ENCODE measurements at places on chromosomes 12 and 14.
A peak's percentile ranks its signal among the peaks of the same experiment; 100 is the strongest.

GRCh38 chr12:121996945-121997612 lies 24.6 kb upstream of the BCL7A start:
- DNase-seq, result peak; percentile 55

- peak; percentile 16 for DNase-seq
Observed at GRCh38 chr12:21940549-21941505, at the start of gene ABCC9. Gene ABCC9, minus strand, starts transcription at chr12:21941426. Its CDS starts 4,752 bp downstream, at chr12:21936674.

- DNase-seq, result no peak
Observed at GRCh38 chr14:104510794-104511611, 68.6 kb upstream of the C14orf180 start.

- no peak for DNase-seq
Observed at GRCh38 chr12:1161197-1161596, 170.2 kb downstream of the ERC1 start.

- DNase-seq, result no peak
Observed at GRCh38 chr14:101687756-101688546, 73.6 kb upstream of the PPP2R5C start.

DNA sequence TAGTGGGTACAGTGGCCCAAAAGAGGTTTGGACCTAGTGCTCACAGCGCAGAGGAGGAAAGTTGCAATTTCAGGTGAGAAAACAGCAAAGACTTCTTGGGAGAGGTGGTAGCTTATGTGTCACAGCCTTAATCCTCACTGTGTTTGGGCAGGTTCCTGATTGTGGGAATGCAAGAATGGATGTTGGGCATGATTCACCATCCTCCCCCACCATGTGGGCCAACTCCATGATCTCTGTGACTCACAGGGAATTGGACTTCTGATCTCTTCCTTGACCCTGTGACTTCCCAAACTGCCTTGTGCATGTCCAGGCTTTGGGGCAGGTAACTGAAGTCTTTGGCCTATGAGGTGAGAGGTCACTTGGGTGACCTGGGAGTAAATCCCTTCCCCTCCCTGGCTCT lies 1.8 kb upstream of the CHST11 start:
- DNase-seq, result peak; percentile 63

- no peak for DNase-seq
Observed at GRCh38 chr14:68027276-68027675, 207.7 kb downstream of the RAD51B start.

- peak; percentile 73 for DNase-seq
Observed at GRCh38 chr12:118061011-118061872, at the start of gene WSB2. Gene WSB2, minus strand, starts transcription at chr12:118061179. Its CDS starts 131 bp downstream, at chr12:118061048.

DNA sequence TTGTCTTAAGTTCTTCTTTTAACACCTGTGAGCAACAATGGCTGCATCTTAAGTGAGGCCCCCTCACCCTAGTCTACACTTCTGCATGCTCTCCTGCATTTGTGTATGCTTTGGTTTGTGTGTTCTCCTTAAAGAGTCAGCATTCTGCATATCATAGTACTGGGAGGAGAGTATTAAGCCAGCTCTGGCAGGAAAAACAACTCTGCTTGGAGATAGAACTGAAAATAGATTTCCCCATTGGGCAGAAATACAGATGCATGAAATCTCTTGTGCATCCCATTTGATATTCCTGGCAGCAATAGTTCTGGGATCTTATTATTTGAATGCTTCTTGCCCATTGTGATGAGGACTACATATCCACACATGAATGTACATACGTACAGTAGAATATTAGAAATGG lies 70.6 kb upstream of the PRICKLE1 start:
- no peak for DNase-seq

DNA sequence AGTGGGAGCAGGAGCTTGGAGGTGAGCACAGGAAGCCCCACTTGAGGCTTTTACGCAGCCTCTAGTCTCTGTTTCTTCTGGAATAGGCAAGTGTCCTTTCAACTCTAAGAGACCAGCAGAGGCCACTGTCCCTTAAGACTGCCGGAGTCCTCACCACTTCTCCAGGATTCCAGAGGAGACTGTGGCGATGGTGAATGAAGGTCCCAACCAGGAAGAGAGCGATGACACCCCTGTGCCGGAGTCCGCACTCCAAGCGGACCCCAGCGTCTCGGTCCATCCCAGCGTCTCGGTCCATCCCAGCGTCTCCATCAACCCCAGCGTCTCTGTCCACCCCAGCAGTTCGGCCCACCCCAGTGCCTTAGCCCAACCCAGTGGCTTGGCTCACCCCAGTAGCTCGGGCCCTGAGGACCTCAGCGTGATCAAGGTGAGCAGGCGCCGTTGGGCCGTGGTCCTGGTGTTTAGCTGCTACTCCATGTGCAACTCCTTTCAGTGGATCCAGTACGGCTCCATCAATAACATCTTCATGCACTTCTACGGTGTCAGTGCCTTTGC lies 442 bp downstream of the FLVCR2 start:
- DNase-seq, result no peak

GRCh38 chr12:31306866-31307265 lies 19.1 kb downstream of the SINHCAF start:
- no peak for DNase-seq

DNA sequence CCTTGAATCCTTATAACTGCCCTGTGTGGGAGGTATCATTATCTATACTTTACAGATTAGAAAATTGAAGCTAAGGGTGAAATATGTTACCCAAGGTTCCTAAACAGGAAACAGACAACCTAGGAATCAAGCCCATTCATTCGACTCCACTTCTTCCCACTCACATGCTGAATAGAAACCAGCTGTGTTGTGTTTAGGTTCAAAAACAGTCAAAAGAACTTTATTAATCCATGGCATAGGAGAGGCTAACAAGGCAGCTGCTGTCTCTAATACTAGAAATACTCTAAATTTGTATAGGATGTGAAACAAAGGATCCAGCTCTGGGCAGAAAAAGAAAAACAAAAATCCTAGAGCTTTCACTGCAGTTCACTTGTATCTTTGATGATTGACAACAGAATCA lies 9.9 kb downstream of the AMDHD1 start:
- no peak for DNase-seq

DNA sequence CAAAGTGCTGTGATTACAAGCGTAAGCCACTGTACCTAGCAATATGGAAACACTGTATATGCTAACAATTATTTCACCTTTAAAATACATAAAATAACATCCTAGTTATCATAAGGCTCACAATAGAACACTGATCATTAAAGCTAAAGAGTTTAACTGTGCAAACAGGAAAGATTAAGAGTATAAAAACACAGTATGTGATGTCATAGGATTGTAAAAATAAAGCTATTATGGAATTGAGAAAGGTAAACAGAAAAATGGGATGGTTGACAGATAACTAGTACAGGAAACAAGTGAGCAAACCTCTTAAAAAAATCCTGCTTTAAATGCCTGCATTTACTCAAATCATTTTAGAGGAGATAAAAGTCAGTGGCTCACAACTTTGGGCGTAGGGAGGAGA lies 10.8 kb upstream of the IPO8 start:
- DNase-seq, result no peak

DNA sequence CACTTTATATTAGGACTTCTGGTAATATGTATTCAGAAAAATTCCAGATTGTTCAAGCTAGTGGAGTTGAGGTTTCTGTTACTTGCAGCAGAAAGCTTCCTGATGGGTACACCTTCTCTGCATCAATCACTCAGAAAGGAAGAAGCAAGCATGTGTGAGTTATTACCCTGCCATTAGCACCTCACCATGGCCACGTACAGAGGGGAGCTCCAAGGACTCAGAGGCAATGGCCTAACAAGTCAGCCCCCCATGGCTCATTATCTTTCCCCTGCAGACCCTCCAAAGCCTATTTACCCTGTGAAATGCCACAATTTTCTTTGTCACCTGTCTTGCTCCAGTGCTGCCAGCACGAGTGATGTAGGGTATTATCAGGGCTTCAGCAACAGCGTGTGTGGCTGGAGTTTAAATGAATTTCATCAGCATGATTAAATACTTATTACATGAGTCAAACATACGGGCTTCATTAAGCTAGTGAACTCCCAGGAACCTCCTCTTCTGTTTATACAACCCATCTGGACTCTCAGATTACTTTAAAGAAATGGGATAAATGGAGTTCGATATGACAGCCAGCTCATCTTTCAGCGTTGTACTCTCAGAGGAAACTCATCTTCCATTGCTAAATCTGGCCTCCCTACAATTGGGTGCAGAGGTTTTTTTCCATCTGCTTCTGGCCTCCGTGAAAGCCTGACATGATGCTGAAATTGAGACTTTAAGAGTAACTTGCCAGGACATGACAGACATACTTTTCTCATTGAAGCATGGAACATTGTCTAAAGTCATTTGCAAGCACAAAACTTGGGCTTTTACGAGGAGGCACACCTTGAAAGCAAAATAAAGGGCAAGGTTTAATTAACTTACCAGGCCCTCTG lies 135.9 kb downstream of the TMEM30B start:
- no peak for DNase-seq

GRCh38 chr12:93706824-93707223 lies 29.6 kb downstream of the CRADD start:
- no peak for DNase-seq

- peak; percentile 30 for DNase-seq
Observed at GRCh38 chr12:96198965-96199364, 4.8 kb downstream of the ELK3 start.

DNA sequence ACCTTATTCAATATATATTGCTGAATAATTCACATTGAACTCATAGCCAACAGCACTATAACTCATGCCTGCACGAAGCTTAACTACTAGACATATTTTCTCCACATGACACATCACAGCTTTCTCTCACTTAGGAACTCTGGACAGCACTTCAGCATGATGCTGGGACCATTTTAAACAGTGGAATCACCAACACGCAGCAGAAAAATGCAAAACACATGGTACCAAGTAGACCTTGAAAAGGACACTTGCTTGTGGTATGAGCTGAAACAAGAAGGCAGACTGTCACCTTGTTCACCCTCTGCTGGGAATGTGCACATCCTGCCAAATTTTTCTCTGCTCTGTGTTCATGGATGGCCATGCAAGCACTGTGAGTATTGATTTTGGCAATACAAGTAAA lies 34.8 kb upstream of the CD9 start:
- no peak for DNase-seq

DNA sequence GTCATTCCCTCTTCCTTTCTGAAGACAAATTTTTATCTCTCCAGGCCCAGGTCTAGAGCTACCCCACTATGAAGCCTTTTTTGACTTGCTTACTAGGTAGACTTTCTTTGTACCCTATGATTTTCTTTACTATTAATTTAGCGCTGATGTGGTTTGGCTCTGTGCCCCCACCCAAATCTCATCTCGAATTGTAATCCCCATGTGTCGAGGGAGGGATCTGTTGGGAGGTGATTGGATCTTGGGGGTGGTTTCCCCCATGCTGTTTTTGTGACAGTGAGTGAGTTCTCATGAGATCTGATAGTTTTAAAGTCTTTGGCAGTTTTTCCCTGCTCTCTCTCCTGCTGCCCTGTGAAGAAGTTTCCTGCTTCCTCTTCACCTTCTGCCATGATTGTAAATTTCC lies 118.1 kb downstream of the SLC38A1 start:
- DNase-seq, result no peak
